ENCODE measurements at places on chromosomes 12 and 14. TPM values are rescaled to one million over a fixed set of nuclear protein-coding genes. Genes with fewer than 3 reads are reported as not detected.

C14orf132 gene
- 7.2 TPM for polyA plus RNA-seq

TOMM20L gene
- not detected for polyA plus RNA-seq

PKP2 gene
- polyA plus RNA-seq = 2.0 TPM

MAX gene
- 158 TPM for polyA plus RNA-seq

ERBB3 gene
- polyA plus RNA-seq = 0.51 TPM

GPR84 gene
- not detected for polyA plus RNA-seq

DNA sequence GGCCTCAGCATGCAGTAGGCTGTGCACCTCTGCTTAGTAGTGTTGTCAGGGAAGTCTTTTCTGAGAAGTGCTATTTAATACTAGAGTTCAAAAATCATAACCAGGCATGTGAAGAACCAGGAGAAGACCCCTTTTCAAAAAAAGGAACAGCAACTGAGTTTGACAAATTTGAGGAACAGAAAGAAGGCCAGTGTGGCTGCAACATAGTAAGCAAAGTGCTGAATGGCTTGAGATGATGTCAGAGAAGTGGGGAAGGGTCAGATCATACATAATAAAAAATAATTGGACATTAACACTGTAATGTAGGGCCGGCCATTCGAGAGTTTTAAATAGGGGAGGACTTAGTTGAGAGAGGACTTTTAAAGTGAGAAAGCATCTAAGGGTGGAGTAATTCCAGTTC, 11.1 kb upstream of the CNTN1 start:
- no peaks in the 10 kb centered on the region for H3K27me3 ChIP-seq
- no peak overlapping the region for H3K4me3 ChIP-seq
- no peaks in the 10 kb centered on the region for H3K4me1 ChIP-seq
- no peak for DNase-seq

GRCh38 chr12:67430708-67431335, 161.7 kb downstream of the CAND1 start:
- DNase-seq = no peak
- H3K36me3 ChIP-seq = no peaks in the 10 kb centered on the region
- H3K4me3 ChIP-seq = no peak overlapping the region
- H3K27me3 ChIP-seq = no peaks in the 10 kb centered on the region

- no peaks in the 10 kb centered on the region for H3K4me1 ChIP-seq
- no peak overlapping the region for H3K27ac ChIP-seq
- no peak for DNase-seq
These were observed 207.9 kb downstream of the BTG1 start for GRCh38 chr12:91937706-91938105.

DNA sequence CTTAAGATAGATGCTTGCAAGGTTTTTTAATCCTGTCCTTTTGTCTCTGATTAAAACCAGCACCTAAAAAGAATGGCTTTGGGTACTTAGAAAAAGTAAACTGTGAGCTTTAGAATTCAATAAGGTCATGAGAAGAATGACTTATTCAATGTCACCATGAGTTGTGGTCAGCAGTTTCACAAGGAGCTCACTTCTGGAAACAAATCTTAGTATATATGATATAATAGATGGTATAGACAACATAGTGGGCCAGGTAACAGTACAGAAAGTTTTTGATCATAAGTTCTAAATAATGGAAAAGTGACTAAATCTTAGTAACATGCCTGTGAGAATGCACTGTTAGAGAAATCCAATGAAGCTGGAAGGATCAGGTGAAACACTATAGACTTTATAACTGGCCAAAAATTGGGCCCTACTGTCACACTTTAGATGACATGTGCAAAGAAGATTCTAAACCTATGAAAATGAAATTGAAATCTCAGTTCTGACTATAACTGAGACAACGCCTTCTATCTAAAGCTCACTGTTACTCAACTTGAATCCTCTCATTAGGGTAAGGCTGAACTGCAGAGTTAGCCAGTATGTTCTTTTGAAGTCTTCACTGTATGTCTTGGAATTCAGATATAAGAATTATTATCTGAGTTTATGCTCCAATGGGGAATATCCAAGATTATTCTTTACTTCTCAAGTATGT, 42.4 kb upstream of the RAD51AP1 start:
- H3K27me3 ChIP-seq = no peaks in the 10 kb centered on the region
- H3K27ac ChIP-seq = no peak overlapping the region
- no peaks in the 10 kb centered on the region for H3K4me1 ChIP-seq
- peaks cover 3% of the 10 kb centered on the region for H3K36me3 ChIP-seq

DNA sequence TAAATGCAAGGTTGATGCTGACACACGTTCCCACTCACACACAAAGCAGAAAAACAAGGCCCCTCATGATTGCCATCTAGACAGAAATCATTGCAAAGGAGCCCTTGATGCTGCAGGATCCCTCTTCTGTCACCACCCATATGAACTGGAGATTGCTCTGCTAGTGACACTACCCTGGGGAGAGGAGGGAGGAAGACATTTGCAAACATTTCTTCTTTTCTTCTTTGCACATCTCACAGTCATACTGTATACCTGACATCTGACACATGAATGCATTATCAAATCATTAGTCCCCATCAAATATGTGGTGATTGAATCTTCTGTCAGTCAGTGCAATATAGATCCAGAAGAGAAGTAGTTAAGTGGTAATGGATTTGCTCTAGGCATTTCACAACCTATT, 208.5 kb upstream of the E2F7 start:
- no peak for DNase-seq
- H3K36me3 ChIP-seq = no peaks in the 10 kb centered on the region

- no peaks in the 10 kb centered on the region for H3K36me3 ChIP-seq
- H3K27me3 ChIP-seq = no peaks in the 10 kb centered on the region
- H3K4me1 ChIP-seq = no peaks in the 10 kb centered on the region
- no peak for DNase-seq
These were observed 59.3 kb downstream of the SLC15A5 start for GRCh38 chr12:16218234-16218633.

DNA sequence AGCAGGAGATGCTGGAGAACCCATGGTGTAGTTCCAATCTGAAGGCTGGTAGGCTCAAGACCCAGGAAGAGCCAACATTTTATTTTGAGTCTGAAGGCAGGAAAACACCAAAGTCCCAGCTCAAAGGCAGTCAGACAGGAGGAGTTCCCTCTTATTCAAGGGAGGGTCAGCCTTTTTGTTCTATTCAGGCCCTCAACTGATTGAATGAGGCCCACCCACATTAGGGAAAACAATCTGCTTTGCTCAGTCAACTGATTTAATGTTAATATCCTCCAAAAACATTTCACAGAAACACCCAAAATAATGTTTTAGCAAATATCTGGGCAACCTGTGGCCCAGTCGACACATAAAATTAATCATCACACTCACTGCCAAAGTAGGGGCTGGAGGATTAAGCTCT, 130.8 kb downstream of the LMNTD1 start:
- no peak overlapping the region for H3K27ac ChIP-seq
- no peak for DNase-seq
- H3K4me3 ChIP-seq = no peak overlapping the region
- no peaks in the 10 kb centered on the region for H3K27me3 ChIP-seq
- no peaks in the 10 kb centered on the region for H3K36me3 ChIP-seq
- H3K4me1 ChIP-seq = no peaks in the 10 kb centered on the region

DNA sequence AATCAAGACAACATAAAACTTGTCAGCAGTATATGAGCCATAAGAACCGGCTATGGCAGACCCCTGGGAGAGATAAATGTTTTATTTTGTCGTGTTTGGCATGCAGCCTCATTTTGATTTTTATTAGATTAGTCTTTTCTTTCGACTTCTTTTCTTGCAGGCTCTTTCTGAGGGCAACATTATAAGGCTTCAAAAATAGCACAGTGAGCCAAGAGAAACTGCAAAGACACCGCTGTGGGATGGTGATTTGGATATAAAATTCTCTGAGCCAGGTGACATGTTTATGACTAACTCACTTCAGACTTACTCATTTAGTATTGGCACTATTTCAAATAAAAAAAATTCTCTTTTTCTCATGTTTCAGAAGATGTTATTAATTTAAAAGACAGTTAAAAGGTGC, 96.8 kb upstream of the PKP2 start:
- no peak for DNase-seq
- no peak overlapping the region for H3K4me3 ChIP-seq
- no peak overlapping the region for H3K27ac ChIP-seq
- H3K4me1 ChIP-seq = no peaks in the 10 kb centered on the region
- H3K36me3 ChIP-seq = no peaks in the 10 kb centered on the region

- peaks cover 80% of the 10 kb centered on the region for H3K36me3 ChIP-seq
- no peak overlapping the region for H3K4me3 ChIP-seq
- H3K27me3 ChIP-seq = no peaks in the 10 kb centered on the region
- no peak for DNase-seq
- no peaks in the 10 kb centered on the region for H3K4me1 ChIP-seq
These were observed 30.4 kb downstream of the CCNK start for GRCh38 chr14:99511421-99512109.

GRCh38 chr14:25411781-25412757, 362.1 kb upstream of the STXBP6 start:
- no peak for DNase-seq
- H3K4me1 ChIP-seq = no peaks in the 10 kb centered on the region
- no peaks in the 10 kb centered on the region for H3K27me3 ChIP-seq
- no peaks in the 10 kb centered on the region for H3K36me3 ChIP-seq

DNA sequence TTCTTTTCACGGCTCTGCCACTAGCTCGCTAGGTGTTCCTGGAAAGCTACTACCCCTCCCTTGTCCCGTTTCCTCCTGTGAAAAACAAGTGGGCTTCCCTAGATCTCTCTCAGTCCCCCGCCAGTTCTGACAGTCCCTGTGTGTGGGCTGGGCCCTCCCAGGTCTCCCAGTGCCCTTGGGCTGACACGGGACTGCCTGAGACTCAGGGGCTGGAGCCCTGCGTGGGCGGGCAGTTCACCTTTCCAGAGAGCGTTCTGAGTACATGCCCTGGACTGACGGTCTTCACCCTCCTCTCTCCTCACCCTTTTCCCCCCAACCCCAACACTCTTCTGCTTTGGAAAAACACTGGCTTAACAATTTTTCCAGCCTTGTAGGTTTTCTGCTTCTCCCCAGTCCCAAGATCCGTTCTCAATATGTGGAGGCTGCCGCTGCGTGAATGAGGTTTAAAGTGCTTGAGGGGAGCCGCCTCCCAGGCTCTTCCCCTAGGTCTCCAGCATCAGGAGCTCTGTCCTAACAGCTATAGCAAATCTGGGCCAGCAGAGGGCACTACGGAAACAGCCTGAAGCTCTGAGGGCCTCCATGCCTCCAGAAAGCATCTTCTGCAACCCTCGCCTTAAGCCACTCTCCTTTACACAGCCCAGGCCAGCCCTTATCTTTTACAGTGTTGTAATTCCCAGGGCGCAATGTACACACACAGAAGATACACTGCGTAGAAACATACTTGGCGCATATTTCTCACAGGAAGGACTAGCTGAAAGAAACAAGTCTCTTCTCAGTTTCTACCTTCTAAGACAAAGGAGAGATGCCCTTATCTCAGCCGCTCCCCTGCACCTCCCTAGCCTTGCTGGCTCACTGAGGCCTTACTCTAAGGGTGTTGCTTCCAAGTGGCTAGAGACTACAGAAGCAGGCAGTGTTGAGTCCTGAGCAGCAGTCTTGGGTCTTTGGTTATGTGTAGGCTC, 10.4 kb upstream of the DCD start:
- no peak overlapping the region for H3K4me3 ChIP-seq
- H3K4me1 ChIP-seq = no peaks in the 10 kb centered on the region
- no peak overlapping the region for H3K27ac ChIP-seq
- no peaks in the 10 kb centered on the region for H3K27me3 ChIP-seq
- DNase-seq = peak; percentile 20
- H3K36me3 ChIP-seq = no peaks in the 10 kb centered on the region

GRCh38 chr12:49664591-49665239, 41.4 kb downstream of the PRPF40B start:
- no peaks in the 10 kb centered on the region for H3K27me3 ChIP-seq

GRCh38 chr12:49345051-49345824, 1.4 kb upstream of the DNAJC22 start:
- DNase-seq = no peak
- no peaks in the 10 kb centered on the region for H3K36me3 ChIP-seq
- H3K27me3 ChIP-seq = peaks cover 49% of the 10 kb centered on the region
- H3K4me1 ChIP-seq = peaks cover 44% of the 10 kb centered on the region
- peak overlapping the region; percentile 30 for H3K4me3 ChIP-seq

GRCh38 chr12:112988224-112988623, 9.9 kb downstream of the OAS2 start:
- peak overlapping the region; percentile 44 for H3K27ac ChIP-seq
- peaks cover 5% of the 10 kb centered on the region for H3K4me1 ChIP-seq
- DNase-seq = no peak
- H3K27me3 ChIP-seq = no peaks in the 10 kb centered on the region
- H3K4me3 ChIP-seq = no peak overlapping the region
- peaks cover 66% of the 10 kb centered on the region for H3K36me3 ChIP-seq

DNA sequence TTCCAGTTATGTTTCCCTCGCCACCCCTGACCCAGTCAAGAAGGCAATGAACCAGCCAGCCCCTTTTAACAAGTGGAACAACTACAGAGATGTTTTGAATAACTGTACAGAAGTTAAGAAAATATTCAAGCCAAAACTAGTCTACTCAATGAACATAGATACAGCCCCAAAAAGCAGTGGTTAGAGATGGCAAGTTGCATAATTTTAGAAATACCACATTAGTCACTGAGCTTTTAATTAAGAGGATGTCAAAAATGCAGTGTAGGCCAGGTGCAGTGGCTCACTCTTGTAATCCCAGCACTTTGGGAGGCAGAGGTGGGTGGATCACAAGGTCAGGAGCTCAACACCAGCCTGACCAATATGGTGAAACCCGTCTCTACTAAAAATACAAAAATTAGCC, 27.2 kb downstream of the PROX2 start:
- no peak overlapping the region for H3K4me3 ChIP-seq
- no peak for DNase-seq
- no peak overlapping the region for H3K27ac ChIP-seq
- no peaks in the 10 kb centered on the region for H3K4me1 ChIP-seq

DNA sequence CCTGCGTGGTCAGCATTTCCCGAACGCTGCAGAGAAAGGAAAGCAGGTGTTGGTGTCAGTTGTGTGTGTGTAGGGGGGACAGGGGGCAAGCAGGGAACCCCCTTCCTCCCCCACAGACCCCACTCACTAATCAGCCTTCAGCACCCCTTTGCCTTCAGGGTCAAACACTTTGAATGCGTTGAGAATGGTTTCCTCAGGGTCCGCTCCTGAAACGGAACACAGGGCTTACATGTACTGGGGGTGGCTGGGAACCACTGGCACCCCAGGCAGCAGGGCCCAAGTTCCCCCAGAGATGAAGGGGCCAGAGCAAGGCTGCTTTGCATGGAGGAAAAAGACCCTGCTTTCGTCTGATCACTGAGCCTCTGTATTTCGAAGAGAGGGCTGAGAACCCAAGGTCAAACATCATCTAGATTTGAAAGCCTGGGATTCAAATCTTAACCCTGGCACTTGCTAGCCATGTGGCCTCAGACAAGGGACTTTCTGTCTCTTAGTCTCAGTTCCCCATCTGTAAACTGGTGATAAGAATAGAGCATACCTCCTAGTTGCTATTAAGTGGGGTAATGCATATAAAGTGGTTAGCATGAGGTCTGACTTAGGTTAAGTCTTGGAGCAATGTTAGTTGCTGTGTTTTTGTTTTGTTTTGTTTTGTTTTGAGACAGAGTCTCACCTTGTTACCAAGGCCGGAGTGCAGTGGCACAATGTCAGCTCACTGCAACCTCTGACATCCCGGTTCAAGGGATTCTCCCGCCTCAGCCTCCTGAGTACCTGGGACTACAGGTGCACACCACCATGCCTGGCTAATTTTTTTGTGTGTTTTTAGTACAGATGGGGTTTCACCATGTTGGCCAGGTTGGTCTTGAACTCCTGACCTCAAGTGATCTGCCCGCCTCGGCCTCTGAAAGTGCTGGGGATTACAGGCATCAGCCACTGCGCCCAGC, 7.0 kb downstream of the MYL2 start:
- H3K27me3 ChIP-seq = no peaks in the 10 kb centered on the region
- H3K27ac ChIP-seq = no peak overlapping the region
- no peaks in the 10 kb centered on the region for H3K4me1 ChIP-seq

All from naive thymus-derived CD4-positive, alpha-beta T cell (primary cell).